ENCODE measurements at places on chromosomes 11 and 22.
A peak's percentile ranks its signal among the peaks of the same experiment; 100 is the strongest.

GRCh38 chr11:33919645-33920044 is 27.8 kb upstream of the LMO2 start:
- DNase-seq = no peak

GRCh38 chr11:134119094-134119493 is 50.2 kb downstream of the JAM3 start:
- DNase-seq = no peak

GRCh38 chr11:93817426-93818348 is 32.7 kb downstream of the VSTM5 start:
- no peak for DNase-seq

- DNase-seq = no peak
Observed at GRCh38 chr11:64262271-64263002, 11.1 kb downstream of the PLCB3 start.

DNA sequence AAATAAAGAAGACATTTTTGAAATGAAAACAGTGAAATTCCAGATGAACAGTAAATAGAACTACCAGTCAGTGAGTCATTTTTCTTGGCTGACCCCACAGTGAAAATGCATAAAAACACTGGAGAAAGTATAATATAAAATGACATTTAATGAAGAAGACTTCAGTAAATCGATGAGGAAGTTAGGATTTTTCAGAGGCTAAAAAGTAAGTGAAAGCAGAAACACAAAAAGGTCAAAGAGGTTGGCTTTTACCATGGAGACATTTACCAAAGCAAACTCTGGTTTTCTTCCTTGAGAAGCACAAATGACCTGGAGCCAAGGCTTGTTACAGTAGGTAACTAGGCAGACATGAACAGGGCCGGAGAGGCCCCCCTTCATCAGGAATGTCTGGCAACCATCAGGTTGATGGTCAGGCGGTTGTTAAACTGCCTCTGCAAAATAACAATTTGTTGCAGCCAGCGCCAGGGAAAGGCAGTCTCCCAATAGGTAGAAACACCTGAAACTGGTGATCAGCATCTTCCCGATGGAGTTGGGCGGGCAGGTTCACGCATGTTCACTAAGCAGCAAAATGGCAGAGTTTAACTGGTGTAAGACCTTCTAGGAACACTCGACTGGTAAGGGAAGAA is 16.7 kb upstream of the TMEM123 start:
- DNase-seq = no peak

DNA sequence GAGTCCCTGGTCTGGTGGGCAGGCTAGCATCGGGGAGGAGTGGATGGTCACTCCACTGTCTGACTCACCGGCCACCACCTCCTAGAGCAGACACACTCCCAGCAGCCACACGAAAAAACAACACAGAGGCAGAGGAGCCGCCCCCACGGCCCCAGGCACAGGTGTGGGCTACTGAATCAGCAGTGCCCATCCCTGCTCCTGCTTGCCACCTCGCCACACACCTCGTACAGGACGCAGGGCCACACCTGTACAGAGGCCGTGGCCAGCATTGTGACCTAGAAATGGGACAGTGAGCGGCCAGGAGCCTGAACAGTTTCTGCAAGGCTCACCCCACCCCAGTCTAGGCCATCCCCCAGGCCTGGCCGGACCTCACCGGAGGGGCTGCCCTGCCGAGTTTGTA is 14.0 kb downstream of the TRIM29 start:
- no peak for DNase-seq

GRCh38 chr11:92702037-92702804 is 267.2 kb upstream of the MTNR1B start:
- DNase-seq = no peak

GRCh38 chr11:13011466-13012055 is 2.4 kb downstream of the RASSF10 start:
- no peak for DNase-seq

DNA sequence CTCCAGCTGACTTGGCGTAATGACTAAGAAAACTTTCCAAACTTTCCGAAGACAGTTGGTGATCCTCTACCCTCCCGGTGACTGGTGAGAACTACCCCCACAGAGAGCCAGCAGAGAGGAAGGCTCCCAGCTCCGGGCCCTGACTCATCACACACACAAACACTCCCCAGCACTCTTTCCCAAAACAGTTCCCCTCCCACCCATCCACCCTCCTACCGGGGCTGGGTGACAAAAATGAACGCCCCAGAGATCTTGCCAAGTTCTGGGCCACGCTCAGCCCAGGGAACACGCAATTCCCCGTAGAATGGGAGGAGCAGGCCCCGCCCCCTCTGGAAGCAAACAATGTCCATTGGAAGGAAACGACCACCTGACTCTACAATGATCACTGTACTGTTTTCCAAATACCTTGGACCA is 21.3 kb upstream of the JAM3 start:
- DNase-seq = peak; percentile 94

GRCh38 chr11:62882788-62883501 is 2.2 kb downstream of the SLC3A2 start:
- no peak for DNase-seq

DNA sequence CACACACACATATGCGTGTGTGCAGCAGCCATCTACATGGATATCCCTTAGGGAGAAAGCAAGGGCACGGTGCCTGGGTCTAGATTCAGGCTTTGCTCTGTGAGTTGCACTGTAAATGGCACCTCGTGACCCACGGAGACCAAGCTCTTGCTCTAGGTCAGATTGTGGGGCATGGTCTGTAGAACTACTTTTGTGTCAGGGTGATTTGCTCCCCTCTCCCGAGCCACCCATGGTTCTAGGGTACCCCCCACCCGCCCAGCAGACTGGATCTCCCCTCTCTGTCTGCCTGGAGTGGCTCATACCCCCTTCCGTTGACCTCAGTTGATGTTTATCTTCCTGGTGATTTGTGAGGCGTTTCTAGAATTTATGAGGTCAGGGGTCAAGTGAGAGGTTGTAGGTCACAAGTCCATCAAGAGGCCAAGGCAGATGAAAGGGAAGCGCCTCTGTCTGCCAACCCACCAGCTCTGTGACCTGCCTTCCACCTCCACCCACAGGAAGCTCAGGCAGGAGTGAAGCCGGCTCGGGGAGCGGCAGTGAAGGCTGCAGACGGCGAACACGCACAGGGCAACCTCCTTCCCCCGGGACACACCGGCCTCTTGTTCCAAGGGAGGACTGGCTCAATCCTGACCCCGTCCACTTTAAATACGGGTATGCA is 76.2 kb upstream of the TTLL12 start:
- no peak for DNase-seq

GRCh38 chr11:77207019-77207485 is 79.0 kb downstream of the MYO7A start:
- DNase-seq = no peak

DNA sequence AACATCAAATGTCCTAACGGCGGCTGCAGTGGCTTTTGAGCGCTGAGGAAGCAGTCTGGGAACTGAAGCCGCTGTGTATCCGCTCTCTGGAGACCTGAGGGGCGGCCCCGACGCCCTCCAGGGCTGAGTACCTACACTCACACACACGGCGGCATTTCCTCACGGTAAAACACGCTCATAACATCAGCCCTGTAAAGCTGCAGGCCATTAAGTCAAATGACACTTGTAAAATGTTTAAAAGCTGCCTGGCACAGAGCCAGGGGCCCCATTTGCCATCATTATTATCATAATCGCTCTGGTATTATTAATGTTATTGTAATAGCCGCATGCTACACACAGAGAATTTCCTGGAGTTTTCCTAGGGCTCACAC is 5.1 kb downstream of the CARS1 start:
- no peak for DNase-seq

GRCh38 chr11:131913267-131913666 is 542.9 kb downstream of the NTM start:
- no peak for DNase-seq

DNA sequence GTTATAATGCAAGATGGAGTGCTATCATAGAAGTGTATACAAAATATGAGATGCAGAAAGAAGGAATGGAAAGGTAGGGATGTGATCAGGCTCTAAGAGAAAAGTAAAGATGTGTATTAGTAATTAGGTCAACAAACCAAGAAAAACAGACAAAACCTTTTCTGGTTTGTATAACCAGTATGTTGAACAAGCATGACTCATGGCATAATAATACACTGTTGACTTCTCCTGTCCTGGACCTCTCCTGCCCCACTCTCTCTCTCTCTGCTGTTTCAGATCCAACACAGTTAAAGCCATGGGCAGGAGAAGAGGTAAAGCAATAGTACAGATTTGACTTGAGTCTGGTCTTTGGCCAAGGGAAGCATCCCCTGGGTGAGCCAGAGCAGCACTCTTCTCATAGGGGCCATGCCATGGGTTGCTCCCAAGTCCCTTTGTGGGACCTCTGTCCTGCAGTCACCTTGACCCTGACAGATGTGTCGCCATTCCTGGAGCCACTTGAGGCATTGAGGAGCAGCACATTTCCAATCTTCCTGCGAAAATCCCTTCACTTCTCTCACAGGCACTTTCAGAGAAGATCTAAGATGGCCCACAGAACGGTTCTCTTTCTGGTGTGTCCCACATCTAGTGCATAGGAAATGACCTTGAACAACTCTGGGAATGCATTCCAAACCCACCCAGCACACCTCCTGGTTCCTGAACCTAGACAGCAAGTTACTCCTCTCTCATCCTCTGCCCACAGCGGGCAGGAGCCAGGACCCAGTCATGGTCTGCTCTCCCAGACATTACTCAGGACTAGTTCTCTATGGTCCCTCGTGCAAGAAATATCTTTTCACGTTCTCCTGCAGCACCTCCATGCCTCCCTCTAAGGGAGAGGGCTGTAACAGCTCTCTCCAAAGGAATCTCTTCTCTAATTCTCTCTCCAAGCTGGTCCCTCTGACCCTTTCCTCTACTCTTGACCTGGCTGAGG is 58.2 kb upstream of the PRSS23 start:
- DNase-seq = peak; percentile 65

DNA sequence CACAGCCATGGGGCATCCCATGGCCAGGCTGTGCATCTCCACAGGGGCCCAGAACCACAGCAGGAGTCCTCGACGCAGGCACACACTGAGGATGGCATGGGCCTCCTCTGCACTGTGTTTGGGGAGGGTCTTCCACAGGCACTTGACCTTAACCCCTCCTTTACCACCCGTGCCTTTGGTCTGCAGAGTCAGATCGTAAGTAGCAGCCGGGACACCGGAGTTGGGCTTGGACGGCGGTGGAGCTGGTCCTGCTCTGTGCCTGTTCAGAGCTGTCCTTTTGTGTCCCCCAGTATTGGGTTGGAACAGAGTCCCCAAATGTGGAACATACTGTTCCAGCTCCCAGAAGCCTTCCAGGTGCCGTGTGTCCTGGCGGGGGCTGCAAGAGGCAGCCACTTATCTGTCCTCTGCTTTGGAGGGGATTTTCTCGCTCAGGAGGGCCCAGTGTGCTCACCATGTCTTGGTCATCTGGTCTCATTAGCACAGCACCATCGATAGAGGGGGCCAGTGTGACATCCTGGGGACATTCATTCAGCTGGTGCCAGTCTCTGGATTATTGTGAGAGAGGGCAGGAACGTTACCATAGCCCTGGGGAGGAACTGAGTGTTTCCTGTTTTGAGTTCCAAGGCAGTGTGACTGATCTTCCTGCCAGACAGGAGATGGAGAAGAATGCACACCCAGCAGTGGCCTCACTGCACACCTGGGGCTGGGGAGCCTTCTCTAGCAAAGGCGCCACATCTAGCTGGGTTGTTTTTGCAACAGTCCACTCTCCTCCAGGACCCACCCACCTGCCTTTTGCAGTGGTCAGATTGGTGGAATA is 12.4 kb downstream of the CRELD2 start:
- DNase-seq = peak; percentile 37

DNA sequence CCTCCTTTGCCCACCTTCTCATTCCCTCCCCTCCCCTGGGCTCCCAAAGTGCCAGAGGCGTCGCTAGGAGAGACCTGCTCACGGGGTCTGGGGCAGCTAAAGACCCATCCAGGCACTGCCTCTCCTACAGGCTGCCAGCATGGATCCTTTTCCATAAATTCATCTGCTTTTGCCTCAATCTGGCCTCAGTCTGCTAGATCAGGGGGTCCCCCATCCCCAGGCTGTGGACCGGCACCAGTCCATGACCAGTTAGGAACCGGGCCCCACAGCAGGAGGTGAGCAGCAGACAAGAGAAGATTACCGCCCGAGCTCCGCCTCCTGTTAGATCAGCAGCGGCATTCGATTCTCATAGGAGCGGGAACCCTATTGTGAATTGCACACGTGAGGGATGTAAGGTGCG is 12.3 kb downstream of the LTO1 start:
- DNase-seq = no peak

GRCh38 chr11:67651976-67652781 is 1.6 kb upstream of the ACY3 start:
- DNase-seq = no peak

GRCh38 chr22:50255099-50255498 is 4.0 kb upstream of the HDAC10 start:
- DNase-seq = no peak

DNA sequence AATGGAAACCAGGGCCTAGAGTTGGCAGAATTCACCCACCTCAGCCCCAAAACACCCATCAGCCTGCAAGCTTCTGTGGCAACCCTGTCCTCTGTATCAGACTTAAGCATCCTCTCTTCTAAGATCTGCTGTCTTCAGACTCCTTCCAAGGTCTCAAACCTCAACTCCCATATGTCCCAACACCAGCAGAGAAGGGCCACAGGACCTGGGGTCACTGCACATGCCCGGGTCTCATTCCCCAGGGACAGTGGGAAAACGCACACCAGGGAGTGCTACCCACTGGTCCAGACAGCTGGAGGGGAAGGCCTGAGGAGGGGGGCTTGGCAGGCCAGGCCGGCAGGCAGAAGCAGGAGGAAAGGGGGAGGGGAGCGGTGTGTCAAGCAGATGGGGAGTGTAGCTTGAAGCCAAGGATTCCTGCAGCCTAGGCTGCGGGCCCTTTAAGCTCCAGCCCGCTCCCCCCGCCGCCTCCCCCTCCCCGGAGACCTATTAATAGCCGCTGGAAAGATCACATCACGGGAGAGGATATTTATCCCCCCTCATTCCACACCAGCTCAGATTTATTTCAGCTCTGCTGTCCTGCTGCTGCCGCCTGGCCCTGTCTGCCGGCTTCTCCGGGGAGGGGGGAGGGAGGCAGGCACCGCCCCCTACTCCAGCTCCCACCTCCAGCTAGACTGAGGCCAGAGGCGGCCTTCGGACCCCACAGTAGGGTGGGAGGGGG is 16.7 kb downstream of the BCL9L start:
- DNase-seq = no peak

Data from GM04503 (cell line).